Stimulated activated CD8-positive, alpha-beta memory T cell treated with anti-CD3 and anti-CD28 coated beads, Interleukin-7, amount 100 ng/mL, for 1 hour (primary cell): ENCODE measurements at places on chromosomes 13 and 19.
A peak's percentile ranks its signal among the peaks of the same experiment; 100 is the strongest.

- no peak for DNase-seq
Observed at GRCh38 chr13:98450539-98451111, 126.3 kb downstream of the STK24 start.

DNA sequence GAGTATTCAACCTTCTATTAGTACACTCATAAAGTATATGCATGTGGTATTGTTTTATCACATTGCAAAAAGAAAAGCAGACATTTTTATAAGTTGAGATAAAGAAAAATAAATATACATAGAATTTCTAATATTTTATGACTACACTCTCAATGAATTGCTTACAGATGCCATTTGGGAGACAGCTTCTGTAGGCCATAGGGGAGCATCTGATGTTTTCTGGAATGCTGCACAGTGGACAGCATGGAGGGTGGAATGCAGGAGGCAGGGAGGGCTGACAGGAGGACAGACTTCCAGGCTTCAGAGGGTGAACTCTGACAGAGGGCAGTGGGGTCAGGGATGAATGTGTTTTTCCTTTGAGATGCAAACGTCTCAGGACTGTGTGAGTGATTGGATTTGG is 45.8 kb downstream of the MIPEP start:
- no peak for DNase-seq

DNA sequence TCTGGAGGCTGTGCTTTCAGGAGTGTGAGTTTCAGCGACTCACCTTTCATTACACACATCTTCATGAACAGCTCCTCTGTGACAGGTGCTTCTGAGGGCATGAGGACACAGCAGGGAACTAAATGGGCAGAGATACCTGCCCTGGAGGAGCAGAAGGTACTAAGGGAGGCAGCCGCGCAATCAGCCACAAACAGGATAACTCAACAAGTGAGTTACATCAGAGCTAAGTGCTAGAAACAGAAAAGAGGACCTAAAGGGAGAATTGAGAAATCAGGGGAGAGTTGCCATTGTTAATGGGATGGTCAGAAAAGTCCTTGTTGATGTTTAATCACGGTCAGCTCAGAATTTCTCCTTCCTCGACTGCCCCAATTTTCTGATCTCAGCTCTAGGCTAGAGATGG is 42.5 kb downstream of the SYDE1 start:
- DNase-seq = no peak

DNA sequence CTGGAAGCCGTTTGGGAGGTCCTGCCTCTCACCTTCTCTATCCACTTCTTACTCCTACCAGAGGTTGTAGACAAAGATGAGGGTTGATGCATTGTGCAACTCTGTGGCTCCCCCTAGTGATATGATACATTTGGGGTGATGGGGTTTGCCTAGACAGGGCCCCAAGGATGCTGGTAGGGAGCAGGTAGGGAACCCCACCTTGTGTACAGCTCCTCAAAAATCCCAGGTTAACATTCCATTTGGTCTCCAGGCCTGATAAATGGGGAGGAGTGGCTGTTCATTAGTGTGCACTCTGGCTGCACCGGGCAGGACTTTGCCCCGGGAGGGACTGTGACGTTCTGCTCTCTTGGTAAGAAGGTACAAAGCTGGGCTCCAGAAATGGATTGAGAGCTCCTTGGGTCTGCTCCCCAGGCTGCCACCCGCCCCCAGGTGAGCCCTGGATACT is 19.2 kb downstream of the SIGLEC8 start:
- no peak for DNase-seq

- no peak for DNase-seq
Observed at GRCh38 chr13:104286566-104287290, 1220.5 kb upstream of the SLC10A2 start.

- DNase-seq = no peak
Observed at GRCh38 chr13:99693351-99693750, 192.1 kb downstream of the TM9SF2 start.

- no peak for DNase-seq
Observed at GRCh38 chr13:30857636-30858035, 48.4 kb upstream of the MEDAG start.

GRCh38 chr13:40442826-40443225 is 223.6 kb downstream of the FOXO1 start:
- DNase-seq = no peak

DNA sequence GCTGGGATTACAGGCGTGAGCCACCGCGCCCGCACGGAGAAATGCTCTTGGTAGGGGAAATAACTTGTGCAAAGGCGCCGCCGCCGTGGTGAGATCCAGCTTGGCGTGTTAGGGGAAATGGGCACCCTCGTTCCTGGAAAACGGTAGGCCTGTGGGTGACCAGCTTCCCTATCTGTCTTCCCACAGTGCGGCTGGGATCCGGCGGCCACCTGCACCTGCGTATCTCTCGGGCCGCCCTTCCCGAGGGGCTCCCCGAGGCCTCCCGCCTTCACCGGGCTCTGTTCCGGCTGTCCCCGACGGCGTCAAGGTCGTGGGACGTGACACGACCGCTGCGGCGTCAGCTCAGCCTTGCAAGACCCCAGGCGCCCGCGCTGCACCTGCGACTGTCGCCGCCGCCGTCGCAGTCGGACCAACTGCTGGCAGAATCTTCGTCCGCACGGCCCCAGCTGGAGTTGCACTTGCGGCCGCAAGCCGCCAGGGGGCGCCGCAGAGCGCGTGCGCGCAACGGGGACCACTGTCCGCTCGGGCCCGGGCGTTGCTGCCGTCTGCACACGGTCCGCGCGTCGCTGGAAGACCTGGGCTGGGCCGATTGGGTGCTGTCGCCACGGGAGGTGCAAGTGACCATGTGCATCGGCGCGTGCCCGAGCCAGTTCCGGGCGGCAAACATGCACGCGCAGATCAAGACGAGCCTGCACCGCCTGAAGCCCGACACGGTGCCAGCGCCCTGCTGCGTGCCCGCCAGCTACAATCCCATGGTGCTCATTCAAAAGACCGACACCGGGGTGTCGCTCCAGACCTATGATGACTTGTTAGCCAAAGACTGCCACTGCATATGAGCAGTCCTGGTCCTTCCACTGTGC is 2.4 kb downstream of the GDF15 start:
- peak; percentile 55 for DNase-seq
